ENCODE measurements at places on chromosomes 13 and 19.

DNA sequence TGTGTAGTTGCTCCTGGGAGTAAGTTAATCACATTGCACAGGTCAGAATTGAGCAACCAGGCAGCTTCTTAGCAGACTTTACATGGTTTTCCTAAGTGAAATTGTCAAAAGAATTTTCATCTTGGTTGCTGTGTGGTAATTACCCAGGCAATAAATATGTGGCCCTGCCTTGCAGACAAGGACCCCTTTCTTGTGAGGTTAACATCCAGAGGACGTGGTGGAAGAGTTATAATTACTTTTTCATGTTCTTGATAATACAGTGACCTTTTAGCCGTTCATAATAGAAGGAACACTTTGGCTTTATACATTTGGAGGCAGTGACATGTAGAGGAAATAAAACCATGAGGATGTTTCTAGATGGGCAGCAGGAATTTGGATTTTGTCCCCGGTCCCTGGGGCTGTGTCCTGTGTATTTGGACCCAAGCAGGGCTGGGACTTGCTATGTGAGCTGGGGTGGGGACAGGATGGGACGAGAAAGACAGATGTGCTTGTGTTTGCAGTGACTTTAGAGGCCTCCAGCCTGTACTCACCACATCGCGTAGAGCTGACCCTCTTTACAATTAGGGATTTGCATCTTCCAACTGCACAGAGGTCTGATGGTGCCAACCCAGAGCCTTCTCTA lies 156.2 kb downstream of the STK24 start:
- no peak for DNase-seq

GRCh38 chr13:109773276-109773675 lies 13.1 kb downstream of the IRS2 start:
- no peak for DNase-seq

DNA sequence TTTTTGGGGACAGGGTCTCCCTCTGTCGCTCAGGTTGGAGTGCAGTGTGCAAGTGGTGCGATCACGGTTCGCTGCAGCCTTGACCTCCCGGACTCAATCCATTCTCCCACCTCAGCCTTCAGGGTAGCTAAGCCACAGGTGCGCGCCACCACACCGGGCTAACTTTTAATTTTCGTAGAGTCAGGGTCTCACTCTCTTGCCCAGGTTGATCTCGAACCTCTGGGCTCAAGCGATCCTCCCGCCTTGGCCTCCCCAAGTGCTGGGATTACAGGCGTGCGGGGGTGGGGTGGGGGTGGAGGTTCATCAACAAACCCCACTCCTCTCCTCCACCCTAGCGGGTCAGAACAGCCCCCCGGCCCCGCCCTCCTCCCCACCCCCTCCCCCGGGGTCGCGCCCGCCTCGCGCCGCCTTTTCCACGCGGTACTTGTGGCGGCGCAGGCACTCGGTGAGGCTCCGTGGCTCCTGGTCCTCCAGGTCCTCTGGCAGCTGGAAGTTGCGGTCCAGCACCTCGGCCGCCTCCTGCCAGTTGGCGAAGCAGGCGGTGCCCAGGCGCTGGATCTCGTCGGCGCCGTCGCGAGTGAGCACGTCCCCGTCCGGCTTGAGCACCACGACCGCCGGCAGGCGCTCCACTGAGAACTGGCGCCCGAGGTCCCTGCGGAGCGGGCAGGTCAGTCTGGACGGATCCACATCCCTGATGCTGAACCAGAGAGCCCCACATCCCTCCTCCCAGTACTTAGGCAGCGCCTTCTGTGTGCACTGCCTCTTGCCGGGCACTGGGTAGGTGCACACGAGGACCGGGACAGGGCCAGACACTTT lies 5.2 kb downstream of the NXNL1 start:
- DNase-seq = no peak

- no peak for DNase-seq
Observed at GRCh38 chr19:49056101-49056901, 1.2 kb downstream of the CGB7 start.

DNA sequence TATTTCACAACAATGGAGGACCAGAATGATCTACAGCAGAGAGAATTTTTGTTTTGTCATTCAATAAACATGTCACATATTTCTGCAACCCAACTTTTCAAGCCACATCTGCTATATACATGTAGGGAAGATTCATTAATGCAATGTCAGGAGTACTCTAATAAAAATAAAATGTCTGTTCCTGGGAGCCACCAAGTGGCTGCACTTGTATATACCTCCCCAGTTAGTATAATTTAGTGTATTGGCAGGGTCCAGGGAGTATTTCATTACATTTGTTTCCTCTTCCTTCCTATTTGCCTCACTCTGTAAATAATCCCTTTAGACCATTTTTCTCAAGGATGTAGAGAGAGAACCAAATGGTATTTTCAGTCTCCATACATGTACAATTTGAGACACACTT lies 1169.0 kb downstream of the DIAPH3 start:
- DNase-seq = no peak

DNA sequence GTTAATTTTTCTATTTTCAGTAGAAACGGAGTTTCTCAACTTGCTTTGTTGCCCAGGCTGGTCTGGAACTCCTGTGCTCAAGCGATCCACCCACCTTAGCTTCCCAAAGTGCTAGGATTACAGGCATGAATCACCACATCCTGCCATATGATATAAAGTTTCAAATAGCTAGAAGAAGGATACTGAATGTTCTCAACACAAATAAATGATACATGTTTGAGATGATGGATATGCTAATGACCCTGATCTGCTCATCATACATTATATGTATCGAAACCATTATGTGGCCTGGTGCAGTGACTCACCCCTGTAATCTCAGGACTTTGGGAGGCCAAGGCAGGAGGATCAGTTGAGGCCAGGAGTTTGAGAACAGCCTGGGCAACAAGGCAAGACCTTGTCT lies 11.5 kb downstream of the CIB3 start:
- no peak for DNase-seq

DNA sequence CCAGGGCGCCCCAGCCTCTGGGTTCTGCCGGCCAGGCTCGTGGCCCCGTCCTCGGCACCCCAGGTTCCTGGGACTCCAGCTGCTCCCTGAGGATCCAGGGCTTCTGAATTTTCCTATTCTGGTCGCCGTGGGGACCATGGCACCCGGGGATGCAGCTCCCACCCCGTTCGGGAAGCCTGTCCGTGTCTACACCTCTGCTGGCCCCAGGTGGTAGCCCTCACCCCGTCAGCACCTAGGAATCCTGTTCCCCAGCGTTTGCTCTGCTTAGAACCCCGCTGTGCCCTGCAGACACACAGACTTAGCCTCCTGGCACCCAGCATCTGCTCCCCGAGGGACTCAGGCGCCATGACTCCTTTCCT lies 960 bp downstream of the PPFIA3 start:
- no peak for DNase-seq

- DNase-seq = no peak
Observed at GRCh38 chr19:30256496-30256850, 115.7 kb upstream of the ZNF536 start.
